ENCODE measurements at places on chromosomes 13 and 19. TPM values are rescaled to one million over a fixed set of nuclear protein-coding genes. Genes with fewer than 3 reads are reported as not detected.
A peak's percentile ranks its signal among the peaks of the same experiment; 100 is the strongest.

The ZNF552 gene
- total RNA-seq: 19.0 TPM

- peak; percentile 37 for DNase-seq
Observed at GRCh38 chr19:41703602-41704293, 4.7 kb upstream of the CEACAM5 start.

DNA sequence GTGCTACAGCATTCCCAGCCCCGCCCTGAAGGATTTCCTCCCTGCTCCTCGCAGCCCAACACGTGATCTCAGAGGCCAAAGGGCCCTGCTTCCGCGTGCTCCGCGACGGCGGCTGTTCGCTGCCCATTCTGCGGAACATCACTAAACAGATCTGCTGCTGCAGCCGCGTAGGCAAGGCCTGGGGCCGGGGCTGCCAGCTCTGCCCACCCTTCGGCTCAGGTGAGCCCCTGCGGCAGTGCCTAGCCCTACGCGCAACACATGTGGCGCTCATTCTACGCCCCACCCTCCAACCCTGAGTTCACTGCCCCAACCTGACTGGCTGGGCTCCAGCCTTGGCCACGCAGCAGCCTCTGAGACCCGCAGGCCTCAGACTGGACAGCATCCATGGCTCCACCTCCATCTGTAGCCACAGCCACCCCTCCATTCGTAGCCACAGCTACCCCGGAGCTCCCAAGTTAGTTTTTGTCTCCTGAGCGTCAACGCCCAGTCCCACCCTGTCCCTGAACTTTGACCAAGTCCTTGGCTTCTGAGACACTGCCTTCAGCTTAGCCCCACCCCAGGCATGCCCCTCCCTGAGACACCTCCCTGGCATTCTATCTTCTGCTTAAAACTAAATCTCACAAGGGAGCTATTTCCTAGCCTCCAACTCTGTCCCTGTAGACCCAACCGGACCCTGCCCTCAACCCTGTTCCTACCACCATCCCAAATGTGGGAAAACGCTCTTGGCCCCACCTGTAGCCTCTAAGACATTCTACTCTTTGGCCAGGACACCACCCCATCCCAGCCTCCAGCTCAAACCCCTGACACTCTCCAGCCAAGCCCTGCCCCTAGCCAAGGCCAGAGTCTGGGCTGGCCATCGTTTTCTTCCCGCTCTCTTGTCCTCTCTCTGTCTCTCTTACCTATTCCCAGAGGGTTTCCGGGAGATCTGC lies 6.4 kb downstream of the LTBP4 start:
- no peak for DNase-seq

DNA sequence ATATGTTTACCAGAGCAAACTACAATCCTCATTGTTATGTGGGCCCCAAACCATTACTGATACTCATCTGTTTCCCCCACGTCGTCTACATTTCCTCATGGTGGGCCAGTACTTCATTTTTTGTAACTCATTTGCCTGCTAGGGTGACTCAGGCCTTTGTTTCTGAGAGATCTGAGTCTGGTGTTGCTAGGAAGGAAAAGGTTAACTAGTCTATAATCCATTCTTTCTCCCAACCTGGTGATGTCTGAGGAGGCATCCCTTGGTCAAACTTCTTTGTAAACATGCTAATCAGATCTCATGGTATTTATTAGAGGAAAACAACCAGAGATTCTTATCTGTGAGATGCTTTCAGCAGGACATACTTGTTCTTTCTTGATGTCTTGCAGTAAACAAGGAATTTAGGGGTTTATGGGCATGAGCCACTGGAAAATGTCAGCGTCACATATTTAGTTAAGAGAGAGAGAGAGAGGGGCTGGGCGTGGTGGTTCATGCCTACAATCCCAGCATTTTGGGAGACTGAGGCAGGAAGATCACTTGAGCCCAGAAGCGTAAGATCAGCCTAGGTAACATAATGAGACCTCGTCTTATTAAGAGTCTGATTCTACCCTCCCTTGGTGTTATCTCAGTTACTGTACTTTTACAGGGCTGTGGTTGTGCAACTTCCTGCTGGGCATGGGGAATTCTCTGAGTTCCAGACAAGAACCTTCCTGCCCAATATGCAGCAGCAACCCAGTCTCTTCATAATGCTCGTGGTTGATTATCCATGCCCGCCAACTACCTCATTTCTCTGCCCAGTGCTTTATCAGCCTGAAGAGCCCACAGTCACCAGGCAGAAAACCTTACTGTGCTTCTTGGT lies 9.7 kb upstream of the DPRX start:
- DNase-seq: no peak

DNA sequence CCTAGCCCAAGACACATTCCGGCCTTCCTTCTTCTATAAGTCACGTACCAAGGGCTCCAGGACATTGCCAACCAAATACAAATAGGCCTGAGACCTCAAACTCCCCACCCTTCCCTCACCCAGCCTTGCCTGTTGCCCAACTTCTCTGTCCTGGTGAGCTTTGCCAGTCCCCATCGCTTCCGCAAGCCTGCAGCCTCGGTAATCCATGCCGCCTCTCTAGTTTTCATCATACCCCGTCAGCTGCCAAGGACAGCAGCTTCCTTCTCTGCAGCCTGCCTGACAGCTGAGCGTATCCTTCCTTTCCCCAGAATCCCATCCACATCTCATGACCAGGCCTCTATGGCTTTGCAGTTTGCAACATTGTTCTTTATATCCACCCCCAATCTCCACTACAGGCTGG lies 36.6 kb upstream of the POMP start:
- DNase-seq: no peak

GRCh38 chr19:4575267-4576015 lies 16.0 kb upstream of the SEMA6B start:
- no peak for DNase-seq

DNA sequence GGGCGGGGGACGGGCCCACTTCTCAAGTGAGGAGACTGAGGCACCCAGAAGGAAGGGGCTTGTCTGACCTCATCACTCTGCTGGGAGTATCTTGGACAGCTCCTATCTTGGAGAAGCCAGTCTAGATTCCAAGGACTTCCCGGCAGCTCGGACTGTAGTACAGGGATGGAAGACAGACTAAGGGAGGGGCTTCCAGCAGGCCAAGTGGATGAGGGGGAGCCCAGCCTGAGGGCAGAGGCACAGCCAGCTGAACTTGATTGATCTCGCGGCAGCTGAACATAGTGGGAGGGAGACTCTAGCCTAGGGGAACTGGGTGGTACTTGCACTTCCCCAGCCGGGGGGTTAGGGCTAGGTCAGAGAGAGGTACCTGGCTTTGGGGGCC lies 711 bp downstream of the CILP2 start:
- DNase-seq: no peak

GRCh38 chr19:12112701-12113100 lies 27.4 kb downstream of the ZNF20 start:
- DNase-seq: no peak

DNA sequence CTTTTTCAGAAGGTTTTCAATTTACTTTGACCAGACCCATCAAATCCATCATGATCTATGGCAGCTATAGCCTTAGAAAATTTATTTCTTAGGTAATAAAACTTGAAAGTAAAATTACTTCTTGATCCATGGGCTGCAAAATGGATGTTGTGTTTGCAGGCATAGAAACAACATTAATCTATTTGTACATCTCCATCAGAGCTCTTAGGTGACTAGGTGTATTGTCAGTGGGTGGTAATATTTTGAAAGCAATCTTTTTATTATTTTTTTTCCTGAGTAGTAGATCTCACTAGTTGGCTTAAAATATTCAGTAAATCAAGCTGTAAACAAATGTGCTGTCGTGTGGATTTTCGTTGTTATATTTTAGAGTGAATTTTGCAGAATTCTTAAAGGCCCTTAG lies 710.0 kb downstream of the SLITRK6 start:
- no peak for DNase-seq
